ENCODE measurements at places on chromosomes 1 and 21.

- no peak for DNase-seq
These were observed 1.0 kb downstream of the MANEAL start for GRCh38 chr1:37794372-37795339.

GRCh38 chr1:177235350-177235749, 64.6 kb downstream of the BRINP2 start:
- no peak for DNase-seq

GRCh38 chr1:216749232-216749631, 26.0 kb upstream of the ESRRG start:
- DNase-seq: no peak

DNA sequence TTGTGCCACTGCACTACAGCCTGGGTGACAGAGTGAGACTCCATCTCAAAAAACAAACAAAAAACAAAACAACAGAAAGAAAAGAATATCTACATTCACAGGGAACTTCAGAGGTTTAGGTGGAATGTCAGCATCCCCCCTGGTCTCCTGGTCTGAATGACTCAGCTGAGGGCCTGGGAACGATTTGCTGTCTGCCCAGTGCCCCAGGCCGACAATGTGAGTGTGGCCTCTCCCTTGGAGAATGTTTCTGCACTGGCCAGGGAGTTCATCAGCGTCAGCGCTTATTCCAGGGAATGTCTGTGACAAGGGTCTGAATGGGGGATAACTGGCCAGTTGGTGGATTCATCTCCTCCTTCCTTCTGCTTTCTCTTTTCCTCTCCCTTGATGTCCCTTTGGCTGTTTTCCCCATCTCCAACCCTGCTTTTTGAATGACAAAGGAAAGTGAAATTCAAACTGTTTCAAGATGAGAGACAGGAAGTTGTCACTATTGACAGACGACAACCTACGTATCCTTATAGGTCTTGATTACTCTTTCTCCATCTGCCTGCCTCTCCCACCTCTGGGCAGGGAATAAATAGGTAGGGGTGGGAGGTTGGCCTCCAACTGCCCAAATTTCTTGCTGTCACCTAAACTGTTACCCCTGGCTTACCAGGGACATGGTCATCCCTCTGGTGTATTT, 213.1 kb downstream of the HHAT start:
- peak; percentile 1 for DNase-seq

- DNase-seq: no peak
These were observed 206.3 kb upstream of the NR5A2 start for GRCh38 chr1:199821029-199821779.

DNA sequence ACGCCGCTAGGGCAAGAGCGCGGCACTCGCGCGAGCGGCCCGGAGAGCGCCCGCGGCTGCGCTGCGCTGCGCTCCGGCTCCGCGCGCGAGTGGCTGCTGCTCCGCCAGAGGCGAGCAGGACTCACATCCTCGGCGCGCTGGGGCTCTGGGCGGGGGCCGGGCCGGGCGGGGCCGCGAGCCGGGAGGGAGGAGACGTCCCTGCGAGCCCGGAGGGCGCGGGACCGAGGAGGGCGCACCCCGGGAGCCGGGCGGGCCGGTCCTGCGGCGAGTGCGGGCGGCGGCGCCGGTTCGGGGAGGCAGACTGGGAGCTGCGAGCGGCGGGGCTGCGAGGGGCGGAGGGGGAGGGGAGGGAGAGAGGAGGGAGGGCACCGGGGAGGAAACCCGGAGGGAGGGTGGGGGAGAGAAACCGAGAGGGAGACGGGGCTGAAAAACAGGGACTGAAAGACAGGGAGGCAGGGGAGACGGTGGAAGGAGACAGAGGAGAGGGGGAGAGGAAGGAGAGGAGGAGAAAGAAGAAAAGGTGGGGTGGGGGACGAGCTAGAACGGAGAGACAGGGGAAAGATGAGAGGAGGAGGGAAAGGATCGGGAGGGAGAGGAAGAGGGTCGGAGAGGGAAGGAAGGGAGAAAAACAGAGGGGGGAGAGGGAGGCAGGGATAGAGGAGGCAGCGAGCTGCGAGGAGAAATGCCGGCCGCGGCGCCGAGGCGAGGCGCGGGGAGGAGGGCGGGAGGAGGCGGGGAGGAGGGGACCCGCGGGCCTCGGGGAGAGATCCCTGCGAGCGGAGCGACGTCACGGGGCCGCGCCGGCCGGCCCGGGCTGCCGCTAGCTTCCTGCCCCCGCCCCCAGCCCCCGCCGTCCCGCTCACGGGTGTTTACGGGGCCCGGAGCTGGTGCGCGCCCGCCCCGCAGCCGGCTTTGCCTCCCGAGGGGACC, at the start of gene CAMK2N1:
CAMK2N1 (minus strand) TSS at position 684 of the 930 bp plus-strand sequence. CDS start 831 bp downstream, outside the sequence.
- peak; percentile 28 for DNase-seq

GRCh38 chr1:31866450-31867032, 50.7 kb upstream of the SPOCD1 start:
- DNase-seq: peak; percentile 26

DNA sequence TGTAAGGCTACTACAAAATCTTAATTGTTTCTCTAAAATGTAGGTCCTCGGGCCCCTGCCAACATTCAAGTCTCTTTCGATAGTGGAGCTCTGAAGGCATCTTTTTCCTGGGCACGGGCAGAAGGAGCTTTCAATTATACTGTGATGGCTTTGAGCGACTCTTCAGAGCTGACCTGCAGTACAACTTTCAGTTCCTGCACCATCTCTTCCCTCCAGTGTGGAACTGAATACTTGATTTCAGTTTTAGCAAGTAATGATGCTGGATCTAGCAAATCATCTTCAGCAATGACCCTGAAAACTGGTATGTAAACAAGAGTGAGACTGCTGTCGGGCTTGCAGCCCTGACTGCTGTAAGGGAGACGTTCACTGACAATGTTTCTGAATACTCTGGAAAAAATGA, 9.6 kb downstream of the FNDC7 start:
- no peak for DNase-seq

- no peak for DNase-seq
These were observed 170.9 kb downstream of the DYRK1A start for GRCh38 chr21:37537391-37537996.
